ENCODE measurements at places on chromosomes 5 and 9.

GRCh38 chr9:106284296-106284695 is 578.7 kb upstream of the ZNF462 start:
- ATAC-seq: peak; percentile 52

GRCh38 chr5:75279321-75279720 is 42.6 kb upstream of the ANKRD31 start:
- no peak for ATAC-seq

DNA sequence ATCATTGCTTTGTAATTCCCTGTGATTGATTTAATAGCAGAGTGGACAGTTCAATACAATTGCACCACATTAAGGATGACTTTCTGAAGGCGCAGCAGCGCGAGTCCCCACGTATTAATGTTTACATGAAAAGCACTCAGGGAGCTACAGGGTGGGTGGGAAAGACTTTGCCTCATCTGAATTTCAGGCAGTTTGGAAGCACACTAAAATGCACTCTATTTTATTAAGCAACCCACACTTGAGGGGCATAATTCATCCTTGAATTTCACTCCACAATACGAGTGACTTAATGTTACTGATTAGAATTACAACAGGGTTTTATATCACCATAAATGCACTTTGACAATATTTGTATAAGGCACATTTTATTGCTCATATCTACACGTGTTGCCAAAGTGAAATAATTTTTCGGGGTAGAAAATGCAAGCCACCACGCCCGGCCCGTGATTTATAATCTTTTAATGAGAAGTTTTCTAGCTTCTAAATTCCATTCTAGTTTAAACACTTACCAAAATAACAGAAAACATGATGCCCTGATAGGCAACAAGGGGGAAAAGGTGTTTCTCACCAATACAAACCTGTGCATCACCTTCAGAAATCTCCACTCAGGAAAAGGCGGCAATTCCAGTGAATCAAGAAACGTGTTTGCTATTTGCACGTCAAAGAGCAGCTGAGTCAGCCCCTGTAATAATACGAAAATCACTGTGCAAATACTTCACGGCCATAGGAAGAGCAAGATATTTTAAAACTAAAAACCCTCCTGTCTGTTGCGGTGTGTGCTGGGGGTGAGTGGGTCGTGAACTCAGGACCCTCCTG is 40.5 kb downstream of the IRX4 start:
- no peak for ATAC-seq

DNA sequence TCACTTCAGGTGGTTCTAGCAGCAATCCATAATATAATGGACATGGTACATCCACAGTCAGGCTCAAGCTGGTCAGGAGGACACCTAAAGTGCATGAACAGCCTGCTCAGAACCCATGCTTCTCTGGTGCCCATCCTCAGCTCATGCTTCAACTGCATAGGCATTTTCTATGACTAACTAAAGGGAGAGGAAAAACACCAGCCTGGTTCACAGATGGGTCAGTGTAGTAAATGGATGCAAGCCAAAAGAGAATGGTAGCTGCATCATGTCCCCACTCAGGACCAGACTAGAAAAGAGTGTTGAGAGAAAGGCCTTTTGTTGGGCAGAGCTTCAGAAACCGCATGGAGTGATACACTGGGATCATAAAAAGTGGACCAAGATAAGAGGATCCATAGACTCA is 556.6 kb downstream of the TLE1 start:
- ATAC-seq: no peak

DNA sequence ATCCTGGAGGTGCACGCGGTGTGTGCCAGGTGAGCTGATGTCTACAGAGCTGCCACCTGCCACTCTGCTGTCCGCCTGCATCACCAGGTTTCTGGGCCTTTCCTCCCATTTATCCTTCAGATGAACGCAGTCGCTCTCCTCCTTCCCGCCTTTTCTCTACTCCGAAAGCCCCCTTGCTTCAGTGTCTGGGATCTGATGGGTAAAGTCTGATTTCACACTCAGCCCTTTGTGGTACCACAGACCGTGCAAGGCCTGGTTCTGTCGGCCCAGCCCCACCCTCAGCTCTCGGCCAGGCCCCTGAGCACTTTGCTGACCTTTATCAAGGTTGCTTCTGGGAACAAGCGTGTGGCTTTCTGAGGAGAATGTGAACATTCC is 32.5 kb downstream of the GLT6D1 start:
- no peak for ATAC-seq

GRCh38 chr5:169668732-169669131 is 31.7 kb downstream of the DOCK2 start:
- peak; percentile 49 for ATAC-seq

DNA sequence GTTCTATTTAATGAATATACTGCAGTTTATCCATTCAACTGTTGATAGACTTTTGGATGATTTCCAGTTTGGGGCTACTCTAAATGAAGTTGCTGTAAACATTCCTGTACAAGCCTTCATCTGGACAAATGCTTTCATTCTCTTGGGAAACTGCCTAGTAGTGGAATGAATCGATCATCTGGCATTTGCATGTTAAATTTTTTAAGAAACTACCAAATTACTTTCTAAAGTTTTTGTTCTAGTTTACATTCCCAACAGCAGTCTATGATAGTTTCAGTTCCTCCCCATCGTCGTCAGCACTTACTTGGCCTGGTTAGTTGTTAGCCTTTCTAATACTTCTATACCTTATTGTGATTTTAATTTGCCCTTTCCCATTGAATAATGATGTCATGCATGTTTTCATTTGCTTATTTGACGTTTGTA is 306.3 kb downstream of the FER start:
- no peak for ATAC-seq

- peak; percentile 11 for ATAC-seq
Measured at GRCh38 chr9:96217294-96217707, 84.7 kb downstream of the HSD17B3 start.

DNA sequence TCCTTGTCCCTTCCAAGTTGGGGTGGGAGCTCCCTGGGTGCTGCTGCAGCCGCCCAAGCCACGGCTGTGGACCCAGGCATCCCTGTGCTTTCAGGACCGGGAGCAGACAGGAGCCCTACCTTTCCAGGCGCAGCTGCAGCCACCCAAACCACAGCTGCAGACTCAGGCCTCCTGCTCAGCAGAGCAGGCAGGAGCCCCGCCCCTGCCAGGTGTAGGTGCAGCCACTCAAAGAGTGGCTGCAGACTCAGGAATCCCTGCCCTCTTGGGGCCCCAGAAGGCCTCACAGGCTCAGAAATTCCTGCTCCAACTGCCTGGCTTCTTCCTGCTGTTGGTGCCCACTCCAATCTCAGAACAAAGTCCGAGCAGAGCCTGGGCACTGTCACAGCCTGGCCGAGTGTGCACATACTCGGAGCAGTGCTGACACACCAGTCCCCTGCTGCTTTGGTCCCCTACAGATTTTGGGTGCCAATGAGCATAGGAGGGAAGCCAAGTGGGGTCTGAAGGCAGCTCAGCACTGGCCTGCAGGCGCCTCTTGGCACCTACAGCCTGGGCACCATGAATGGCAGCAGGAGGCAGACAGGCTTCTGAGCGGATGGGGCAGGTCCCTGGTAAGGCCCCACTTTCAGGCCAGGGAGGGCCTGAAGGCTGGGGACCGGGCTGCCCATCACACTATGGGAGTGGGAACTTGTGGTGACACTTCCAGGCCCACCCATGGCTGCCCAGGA is 6.0 kb upstream of the TESK1 start:
- ATAC-seq: no peak

GRCh38 chr5:109739741-109740728 is 50.3 kb downstream of the MAN2A1 start:
- peak; percentile 82 for ATAC-seq

GRCh38 chr9:14396171-14396570 is 82.2 kb upstream of the NFIB start:
- no peak for ATAC-seq

GRCh38 chr9:78821126-78821822 is 524.3 kb downstream of the PSAT1 start:
- ATAC-seq: no peak

DNA sequence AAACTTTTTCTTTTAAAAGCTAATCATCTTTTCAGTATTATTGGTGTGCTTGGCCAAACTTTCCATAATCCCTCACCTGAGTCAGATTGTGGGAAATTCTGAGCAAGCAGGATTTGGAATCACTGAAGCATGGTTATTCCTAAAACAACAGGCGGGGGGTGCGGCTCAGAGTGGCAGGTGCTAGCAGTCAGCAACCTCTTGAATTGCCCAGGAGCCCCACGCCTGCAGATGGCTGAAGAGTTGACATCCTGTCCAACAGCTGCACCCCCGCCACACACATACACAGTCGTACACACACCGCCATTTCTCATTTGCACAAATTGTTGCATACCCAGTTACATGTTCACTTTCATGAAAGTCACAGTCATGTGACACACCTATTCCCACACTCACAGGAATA is 96.6 kb downstream of the LHX2 start:
- ATAC-seq: no peak

DNA sequence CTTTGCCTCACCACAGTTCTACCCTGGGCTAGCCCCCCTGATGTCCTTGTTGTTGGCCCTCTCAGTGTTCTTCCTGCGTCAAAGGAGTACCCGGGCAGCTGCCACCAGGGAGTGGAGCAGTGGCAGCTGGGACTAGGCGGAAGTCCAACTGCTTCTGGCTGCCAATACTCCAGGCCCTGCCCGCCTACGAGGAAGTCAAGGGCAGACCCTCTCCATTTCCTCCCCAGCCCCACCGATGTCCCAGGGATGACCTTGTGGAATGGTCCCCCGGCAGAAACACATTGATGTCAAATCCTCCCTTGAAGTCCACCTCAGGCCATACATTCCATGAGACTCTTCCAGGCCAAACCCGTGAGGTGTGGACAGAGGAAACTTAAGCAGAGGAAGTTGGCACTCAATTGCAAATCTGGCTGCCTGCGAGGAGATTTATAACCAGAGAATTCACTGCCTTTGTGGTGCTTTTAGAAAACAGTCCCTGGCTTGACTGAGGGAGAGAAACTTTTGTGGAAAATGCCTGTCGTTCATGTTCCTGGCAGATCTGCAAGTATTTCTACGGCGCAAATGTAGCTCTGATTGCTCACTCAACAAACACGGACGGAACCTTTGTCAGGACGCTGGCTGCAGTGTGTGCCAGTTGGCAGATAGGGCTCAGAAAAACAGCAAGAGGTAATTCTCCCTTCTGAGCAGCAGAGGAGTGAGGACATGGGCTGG is 339.7 kb downstream of the RAB3C start:
- no peak for ATAC-seq

GRCh38 chr9:113886466-113886865 is 10.4 kb downstream of the ZNF618 start:
- no peak for ATAC-seq

- peak; percentile 30 for ATAC-seq
Measured at GRCh38 chr9:92140074-92140753, 25.0 kb upstream of the SPTLC1 start.

DNA sequence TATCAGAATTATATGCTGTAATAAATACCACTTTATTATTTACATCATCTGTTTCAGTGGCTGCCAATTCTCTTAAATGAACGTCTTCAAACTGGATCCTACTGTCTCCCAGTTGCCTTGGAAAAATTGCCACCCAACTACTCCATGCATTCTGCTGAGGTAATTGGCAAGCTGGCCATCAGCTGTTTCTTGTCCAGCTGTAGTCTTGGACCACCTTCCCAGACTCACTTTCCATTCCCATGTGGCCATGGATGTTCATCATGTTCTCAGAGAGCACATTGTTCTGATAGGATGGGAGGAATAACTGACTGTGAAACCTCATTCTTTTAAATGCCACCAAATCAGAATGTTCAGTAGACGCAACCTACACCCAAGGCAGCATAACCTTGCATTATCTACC is 157.5 kb downstream of the DOCK8 start:
- no peak for ATAC-seq

- no peak for ATAC-seq
Measured at GRCh38 chr9:98804083-98804482, 3.4 kb upstream of the GALNT12 start.

- no peak for ATAC-seq
Measured at GRCh38 chr9:90956026-90956810, 154.6 kb downstream of the SYK start.

GRCh38 chr9:133742849-133743444 is 4.8 kb upstream of the SARDH start:
- ATAC-seq: peak; percentile 90

- no peak for ATAC-seq
Measured at GRCh38 chr5:33563983-33564908, 123.5 kb downstream of the TARS1 start.

DNA sequence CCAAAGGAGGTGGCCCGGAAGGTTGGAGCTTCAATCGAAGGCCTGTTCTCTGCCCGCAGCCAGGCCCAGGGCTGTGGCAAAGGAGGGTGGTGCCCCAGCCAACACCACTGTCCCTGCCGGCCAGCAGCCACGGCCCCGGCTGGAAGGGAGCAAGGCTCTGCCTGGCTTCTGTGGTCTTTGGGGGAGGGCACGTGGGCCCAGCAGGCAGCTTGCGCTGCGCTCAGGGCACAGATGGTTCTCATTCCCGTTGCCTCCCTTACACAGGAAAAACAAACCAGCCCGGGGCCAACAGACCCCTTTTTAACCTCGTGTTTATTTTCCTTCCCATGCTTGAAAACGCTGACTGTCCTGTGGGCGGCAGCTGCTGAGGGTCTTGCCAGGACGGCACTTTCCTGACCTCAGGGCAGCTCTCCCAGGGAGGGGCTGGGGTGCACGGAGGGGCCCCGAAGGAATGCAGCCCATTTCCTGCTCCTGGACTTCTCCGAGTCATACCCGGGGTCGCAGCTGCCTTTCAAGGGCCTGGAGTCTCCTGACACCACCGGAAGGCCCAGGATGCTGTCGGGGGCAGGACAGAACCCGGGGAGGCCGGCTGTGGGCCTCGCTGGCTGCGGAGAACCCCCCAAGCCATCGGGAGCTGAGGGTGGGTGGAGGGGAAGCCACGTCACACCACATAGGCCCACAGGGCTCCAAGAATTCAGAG is 1.1 kb upstream of the GPSM1 start:
- ATAC-seq: no peak

DNA sequence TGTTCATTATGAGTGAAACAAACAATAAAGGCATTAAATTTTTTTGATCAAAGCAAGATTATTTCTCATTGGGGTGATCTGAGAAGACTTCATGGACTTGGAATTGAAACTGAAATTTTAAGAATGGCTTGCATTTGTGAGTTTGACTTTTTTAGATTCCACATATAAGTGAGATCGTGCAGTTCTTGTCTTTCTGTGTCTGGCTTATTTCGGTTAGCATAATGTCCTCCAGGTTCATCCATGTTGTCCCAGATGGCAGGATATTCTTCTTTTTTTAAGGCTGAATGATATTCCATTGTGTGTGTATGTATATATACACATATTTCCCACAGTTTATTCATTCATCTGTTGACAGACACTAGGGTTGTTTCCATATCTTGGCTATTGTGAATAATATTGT is 716.5 kb downstream of the PRELID2 start:
- ATAC-seq: no peak

DNA sequence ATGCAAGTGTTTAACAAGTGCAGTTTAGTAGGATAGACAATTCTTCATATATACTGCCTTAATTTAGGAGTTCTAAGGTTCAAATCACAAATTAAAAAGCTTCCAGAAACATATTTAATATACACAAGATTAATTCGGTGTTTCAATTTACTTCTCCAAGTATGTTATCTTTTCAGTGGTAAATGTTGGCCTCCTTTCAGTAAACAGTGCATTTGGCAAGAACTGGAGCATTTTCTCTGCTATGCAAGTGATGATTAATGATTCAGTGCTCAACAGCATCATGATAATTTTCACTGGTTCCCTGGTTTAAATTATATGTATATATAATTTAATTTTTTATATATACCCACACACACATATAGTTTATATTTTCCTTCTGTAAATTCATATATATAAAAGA is 541.7 kb downstream of the EFNA5 start:
- ATAC-seq: no peak

All from motor neuron (in vitro differentiated cells).